GM20000 (cell line): ENCODE measurements at places on chromosomes 5 and 9.

DNA sequence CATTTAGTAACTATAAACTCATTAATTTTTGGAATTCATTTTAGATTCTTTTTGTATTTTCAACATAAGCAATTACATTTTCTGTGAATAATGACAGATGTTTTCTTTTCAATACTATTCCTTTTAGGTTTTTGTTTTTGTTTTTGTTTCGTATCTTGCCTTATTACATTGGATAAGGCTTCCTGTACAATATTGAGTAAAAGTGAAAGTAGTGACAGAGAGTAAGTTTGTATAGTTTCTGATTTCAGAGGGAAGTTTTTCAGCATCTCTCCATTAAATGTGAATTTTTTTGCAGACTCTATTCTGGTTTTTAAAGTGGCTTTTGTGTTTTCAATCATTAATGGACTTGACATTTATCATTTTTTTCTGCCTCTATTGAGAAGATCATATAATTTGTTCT, 12.8 kb upstream of the CAMK4 start:
- DNase-seq, result peak; percentile 47

DNA sequence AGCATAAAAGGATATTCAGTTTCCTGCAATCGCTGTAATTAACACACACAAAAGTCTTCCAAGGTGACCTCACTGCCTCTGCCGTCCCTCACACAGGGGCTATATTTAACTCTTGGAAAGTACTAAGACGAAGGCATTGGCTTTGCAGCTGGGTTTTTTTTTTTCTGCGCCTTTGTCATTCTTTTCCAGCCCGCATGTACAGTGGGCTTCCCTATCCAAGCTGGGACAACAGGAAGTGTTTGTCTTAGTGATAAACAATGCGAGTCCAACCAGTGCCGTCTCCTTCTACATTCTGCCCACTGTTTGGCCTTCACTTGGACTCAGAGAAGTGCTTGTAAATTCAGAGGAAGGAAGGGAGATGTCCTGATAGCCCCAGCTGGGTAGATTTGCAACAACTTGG, 17.6 kb downstream of the AFAP1L1 start:
- no peak for DNase-seq

- DNase-seq, result no peak
Observed at GRCh38 chr5:102222772-102223171, 73.3 kb downstream of the SLCO4C1 start.

DNA sequence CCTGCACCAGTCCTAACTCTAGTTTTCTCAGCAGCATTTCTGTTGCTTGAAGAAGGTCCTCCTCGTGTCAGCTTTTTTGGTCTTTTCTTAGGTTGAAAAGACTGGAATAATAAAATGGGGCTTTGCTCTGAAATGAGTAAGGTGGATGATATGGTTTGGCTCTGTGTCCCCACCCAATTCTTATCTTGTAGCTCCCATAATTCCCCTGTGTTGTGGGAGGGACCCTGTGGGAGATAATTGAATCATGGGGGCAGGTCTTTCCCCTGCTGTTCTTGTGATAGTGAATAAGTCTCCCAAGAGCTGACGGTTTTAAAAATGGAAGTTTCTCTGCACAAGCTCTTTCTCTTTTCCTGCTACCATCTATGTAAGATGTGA, 53.6 kb downstream of the LIX1 start:
- no peak for DNase-seq

GRCh38 chr5:60507687-60508086, 192.3 kb downstream of the DEPDC1B start:
- DNase-seq, result no peak
